ENCODE measurements at places on chromosomes 13 and 19. TPM values are rescaled to one million over a fixed set of nuclear protein-coding genes. Genes with fewer than 3 reads are reported as not detected.

- H3K27ac ChIP-seq = no peak overlapping the region
- H3K27me3 ChIP-seq = no peaks in the 10 kb centered on the region
- DNase-seq = peak; percentile 13
- H3K4me3 ChIP-seq = no peak overlapping the region
- H3K4me1 ChIP-seq = peaks cover 8% of the 10 kb centered on the region
These were observed 36.5 kb downstream of the STARD13 start for GRCh38 chr13:33249066-33249465.

- H3K4me3 ChIP-seq = peak overlapping the region; percentile 95
- peaks cover 35% of the 10 kb centered on the region for H3K36me3 ChIP-seq
- no peaks in the 10 kb centered on the region for H3K27me3 ChIP-seq
- peaks cover 51% of the 10 kb centered on the region for H3K4me1 ChIP-seq
These were observed 1.2 kb upstream of the EEF2 start for GRCh38 chr19:3986260-3987041.

Gene SGCG
- total RNA-seq = 0.15 TPM

DNA sequence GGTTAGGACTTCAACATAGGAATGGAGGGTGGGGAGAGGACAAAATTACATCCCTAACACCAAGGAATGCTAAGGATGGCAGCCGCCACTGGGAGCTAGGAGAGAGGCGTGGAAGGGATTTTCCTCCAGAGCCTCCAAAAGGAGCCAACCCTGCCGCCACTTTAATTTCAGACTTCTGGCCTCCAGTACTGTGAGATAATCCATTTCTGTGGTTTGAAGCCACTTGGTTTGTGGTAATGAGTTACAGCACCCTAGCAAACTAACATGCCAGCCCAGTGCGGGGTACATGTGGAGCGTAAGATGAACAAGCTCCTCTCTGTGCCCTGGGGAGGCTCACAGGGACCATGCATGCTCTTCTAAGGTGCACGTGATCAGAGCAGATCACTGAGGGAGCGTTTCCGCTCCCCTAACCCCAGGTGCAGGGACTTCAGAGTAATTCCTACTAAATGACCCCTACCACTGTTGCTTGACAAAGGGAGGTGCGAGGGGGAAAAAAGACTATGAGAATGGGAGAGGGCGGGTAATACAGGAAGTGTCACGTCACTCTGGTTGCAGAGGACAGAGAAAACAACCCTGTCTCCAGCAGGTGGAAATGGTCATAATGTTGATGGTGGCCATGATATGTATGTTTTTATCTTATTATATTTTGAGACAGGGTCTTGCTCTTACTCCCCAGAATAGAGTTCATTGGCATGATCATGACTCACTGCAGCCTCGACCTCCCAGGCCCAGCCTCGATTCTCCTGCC, 12.0 kb downstream of the FPR1 start:
- H3K27ac ChIP-seq = no peak overlapping the region
- no peaks in the 10 kb centered on the region for H3K27me3 ChIP-seq
- H3K4me1 ChIP-seq = no peaks in the 10 kb centered on the region
- no peak overlapping the region for H3K4me3 ChIP-seq
- no peak for DNase-seq
- H3K36me3 ChIP-seq = no peaks in the 10 kb centered on the region

DNA sequence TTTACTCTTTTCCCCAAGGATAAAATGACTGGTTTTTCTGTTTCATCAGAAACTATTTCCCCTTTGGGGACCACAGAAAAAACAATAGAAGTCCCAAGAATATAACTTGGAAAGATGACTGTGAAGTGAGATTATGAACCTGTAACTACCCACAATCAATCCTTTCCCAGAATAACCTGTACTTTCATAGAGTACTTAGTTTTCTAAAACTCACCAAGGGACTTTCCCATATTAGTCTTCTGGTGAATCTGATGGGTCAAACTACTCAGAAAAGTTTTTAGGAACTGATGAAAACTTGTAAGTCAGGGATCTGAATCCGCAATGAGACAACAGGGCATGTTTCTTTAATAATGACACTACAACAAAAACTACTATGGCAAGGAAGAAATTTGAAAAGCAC, 62.6 kb downstream of the STK24 start:
- no peak for DNase-seq
- no peaks in the 10 kb centered on the region for H3K27me3 ChIP-seq
- no peak overlapping the region for H3K27ac ChIP-seq

DNA sequence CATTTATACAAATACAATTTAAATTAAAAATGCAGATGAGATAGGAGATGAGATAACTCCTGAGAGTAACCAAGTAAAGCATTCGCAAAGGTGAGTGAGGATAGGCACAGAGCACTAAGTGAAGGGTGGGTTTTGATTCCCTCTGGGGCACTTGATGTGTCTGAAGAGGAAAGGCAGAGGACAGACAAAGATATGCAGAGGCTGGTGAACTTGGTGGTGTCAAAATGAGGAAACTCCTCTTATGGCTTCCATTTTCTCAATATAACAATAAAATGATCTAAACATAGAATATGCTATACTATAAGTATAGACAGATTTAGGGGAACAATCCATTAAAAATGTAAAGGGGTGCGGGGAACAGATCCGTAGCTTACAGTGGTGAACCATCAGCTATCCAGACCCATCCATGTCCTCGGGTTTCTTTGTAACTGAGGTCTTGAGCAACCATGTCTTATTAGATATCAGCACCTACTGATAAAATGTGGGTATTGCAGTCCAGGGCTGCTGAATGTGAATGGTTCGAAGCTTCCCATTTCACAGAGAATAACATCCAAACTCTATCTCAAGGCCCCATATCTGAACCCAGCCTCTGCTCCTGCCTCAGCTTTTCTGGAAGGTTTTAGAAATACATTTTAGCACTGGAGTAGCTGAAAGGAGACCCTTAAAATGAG, 73.9 kb upstream of the SLC10A2 start:
- peak; percentile 16 for DNase-seq
- H3K4me3 ChIP-seq = no peak overlapping the region
- no peak overlapping the region for H3K27ac ChIP-seq
- no peaks in the 10 kb centered on the region for H3K4me1 ChIP-seq
- H3K27me3 ChIP-seq = no peaks in the 10 kb centered on the region

DNA sequence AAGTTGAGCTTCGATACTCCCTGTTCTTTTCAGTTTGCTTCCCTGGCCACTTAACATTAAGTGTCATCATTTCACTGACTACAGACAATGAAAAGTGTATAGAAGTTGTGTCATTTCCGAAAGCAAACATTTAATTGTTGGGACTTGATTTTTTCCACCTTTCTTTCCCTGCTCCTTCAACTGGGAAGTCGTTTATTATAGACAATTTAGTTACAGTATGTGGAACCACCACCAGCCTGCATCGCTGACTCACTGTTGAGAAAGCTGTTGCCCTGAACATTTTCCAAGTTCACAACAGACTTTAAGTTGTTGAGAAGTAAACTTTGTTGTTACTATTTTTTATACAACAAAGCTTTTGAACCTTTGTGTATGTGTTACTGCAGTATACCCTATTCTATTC, 788.4 kb upstream of the PRR20A start:
- no peaks in the 10 kb centered on the region for H3K36me3 ChIP-seq
- DNase-seq = no peak
- H3K4me1 ChIP-seq = no peaks in the 10 kb centered on the region
- H3K4me3 ChIP-seq = no peak overlapping the region

- no peaks in the 10 kb centered on the region for H3K36me3 ChIP-seq
- H3K4me3 ChIP-seq = no peak overlapping the region
- DNase-seq = no peak
- H3K27me3 ChIP-seq = no peaks in the 10 kb centered on the region
These were observed 344.4 kb upstream of the PCDH9 start for GRCh38 chr13:67574320-67575233.

GRCh38 chr19:13042443-13043130, 47.3 kb downstream of the NFIX start:
- DNase-seq = no peak
- no peak overlapping the region for H3K27ac ChIP-seq
- no peak overlapping the region for H3K4me3 ChIP-seq
- peaks cover 2% of the 10 kb centered on the region for H3K4me1 ChIP-seq

DNA sequence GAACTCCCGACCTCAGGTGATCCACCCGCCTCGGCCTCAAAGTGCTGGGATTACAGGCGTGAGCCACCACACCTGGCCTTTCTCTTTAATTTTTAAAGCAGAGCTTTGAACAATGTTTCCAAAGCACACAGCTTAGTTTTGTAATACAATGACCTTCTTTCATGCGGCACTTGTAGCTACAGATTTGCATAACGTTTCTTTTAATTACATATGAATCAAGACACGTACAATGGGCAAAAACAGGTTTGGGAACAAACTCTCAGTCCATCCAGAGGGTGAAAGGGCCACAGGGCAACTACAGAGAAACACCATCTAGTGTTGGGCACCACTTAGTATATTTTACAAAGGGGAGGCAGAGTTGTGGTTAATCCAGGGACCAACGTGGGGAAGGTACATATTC, 19.0 kb upstream of the S1PR4 start:
- no peak overlapping the region for H3K27ac ChIP-seq
- H3K4me1 ChIP-seq = peaks cover 21% of the 10 kb centered on the region
- H3K27me3 ChIP-seq = no peaks in the 10 kb centered on the region
- no peak overlapping the region for H3K4me3 ChIP-seq

- H3K27me3 ChIP-seq = no peaks in the 10 kb centered on the region
- H3K36me3 ChIP-seq = no peaks in the 10 kb centered on the region
- H3K4me3 ChIP-seq = no peak overlapping the region
- no peak overlapping the region for H3K27ac ChIP-seq
- no peaks in the 10 kb centered on the region for H3K4me1 ChIP-seq
These were observed 333.6 kb downstream of the DLEU7 start for GRCh38 chr13:50509771-50510441.

- no peak for DNase-seq
- H3K36me3 ChIP-seq = no peaks in the 10 kb centered on the region
- no peaks in the 10 kb centered on the region for H3K27me3 ChIP-seq
- H3K4me3 ChIP-seq = no peak overlapping the region
These were observed 10.3 kb downstream of the GJB6 start for GRCh38 chr13:20221772-20222171.

- H3K36me3 ChIP-seq = no peaks in the 10 kb centered on the region
- H3K27ac ChIP-seq = no peak overlapping the region
- no peak for DNase-seq
These were observed 514 bp upstream of the MCEMP1 start for GRCh38 chr19:7676376-7676775.

Gene GAPDHS
- total RNA-seq = not detected

Gene CDADC1
- 7.6 TPM for total RNA-seq

Gene ZNF570
- not detected for total RNA-seq

- H3K4me1 ChIP-seq = no peaks in the 10 kb centered on the region
- no peaks in the 10 kb centered on the region for H3K36me3 ChIP-seq
- H3K27ac ChIP-seq = no peak overlapping the region
- H3K27me3 ChIP-seq = peaks cover 26% of the 10 kb centered on the region
These were observed 146.0 kb downstream of the OXGR1 start for GRCh38 chr13:96848286-96848685.

- H3K4me1 ChIP-seq = no peaks in the 10 kb centered on the region
- no peak for DNase-seq
- H3K4me3 ChIP-seq = no peak overlapping the region
- no peaks in the 10 kb centered on the region for H3K27me3 ChIP-seq
- H3K36me3 ChIP-seq = no peaks in the 10 kb centered on the region
These were observed 698.2 kb upstream of the SGCG start for GRCh38 chr13:22482496-22483000.

GRCh38 chr19:49795615-49796014, 17.5 kb downstream of the FUZ start:
- no peak overlapping the region for H3K27ac ChIP-seq
- peaks cover 35% of the 10 kb centered on the region for H3K36me3 ChIP-seq

Gene CNN1
- 0.64 TPM for total RNA-seq

DNA sequence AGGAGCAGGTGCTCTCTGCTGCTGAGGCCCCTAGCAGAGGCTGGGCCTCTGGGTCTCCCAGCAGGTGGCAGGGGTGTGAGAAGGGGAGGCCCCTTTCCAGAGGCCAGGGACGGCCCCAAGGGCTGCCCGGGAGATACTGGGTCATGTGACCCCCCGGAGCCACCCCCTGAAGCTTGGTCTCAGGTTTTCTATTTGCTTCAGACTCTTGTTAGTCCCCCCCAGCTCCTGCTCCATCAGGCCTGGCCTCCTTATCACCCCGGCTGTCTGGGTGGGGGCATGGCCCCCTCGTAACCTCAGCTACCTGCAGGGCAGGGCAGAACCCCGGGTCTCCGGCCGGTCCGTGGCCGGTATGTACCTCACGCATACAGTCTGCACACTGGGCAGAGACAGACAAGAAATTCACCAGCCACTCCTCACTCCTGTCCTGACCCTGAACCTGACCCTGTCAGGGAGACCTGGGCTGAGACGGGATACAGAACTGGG, 13.2 kb upstream of the TCF3 start:
- no peak overlapping the region for H3K4me3 ChIP-seq
- peaks cover 6% of the 10 kb centered on the region for H3K4me1 ChIP-seq
- no peak overlapping the region for H3K27ac ChIP-seq
- DNase-seq = no peak
- no peaks in the 10 kb centered on the region for H3K27me3 ChIP-seq
- no peaks in the 10 kb centered on the region for H3K36me3 ChIP-seq

DNA sequence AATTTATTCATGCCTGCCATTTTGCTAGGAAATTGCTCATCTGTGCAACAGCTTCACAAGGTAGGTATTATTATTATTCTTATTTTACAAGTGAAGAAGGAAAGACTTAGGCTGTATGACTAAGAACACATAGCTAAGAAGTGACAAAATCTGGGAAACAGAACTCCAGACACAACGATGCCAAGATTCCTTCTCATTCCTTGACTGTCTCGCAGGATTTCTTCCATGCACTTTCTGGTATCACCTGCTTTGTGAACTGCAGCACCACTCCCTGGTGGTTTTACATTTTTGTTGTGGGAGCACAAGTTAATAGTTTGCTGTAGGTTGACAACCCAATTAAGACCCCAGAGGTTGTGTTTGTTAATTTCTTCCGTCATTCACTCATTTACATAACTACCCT, 188.5 kb downstream of the LACC1 start:
- H3K4me3 ChIP-seq = no peak overlapping the region
- no peak overlapping the region for H3K27ac ChIP-seq
- no peaks in the 10 kb centered on the region for H3K27me3 ChIP-seq
- peaks cover 12% of the 10 kb centered on the region for H3K4me1 ChIP-seq
- no peaks in the 10 kb centered on the region for H3K36me3 ChIP-seq

DNA sequence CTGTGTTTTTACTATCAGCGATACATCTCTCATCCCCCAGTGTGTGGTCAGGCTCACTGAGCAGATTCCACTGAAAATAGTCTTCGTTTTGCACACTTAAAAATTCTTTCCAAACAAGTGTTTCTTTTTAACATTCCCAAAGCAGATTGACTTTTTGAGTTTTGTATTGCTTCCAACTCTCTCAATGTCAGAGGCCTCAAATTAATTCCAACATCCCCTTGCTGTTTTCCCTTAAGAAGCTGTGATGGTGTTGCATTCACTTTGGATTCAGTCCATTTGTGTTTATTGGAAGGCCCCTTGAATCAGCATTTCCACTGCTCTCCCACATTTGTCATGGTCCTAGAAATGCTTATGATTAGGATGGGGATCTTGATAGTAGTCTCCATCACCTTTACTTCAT, 228.7 kb downstream of the KCNRG start:
- no peak overlapping the region for H3K4me3 ChIP-seq
- H3K36me3 ChIP-seq = no peaks in the 10 kb centered on the region
- H3K4me1 ChIP-seq = peaks cover 28% of the 10 kb centered on the region
- no peak for DNase-seq

Gene SYMPK
- 117 TPM for total RNA-seq

Measured in HCT116 (cell line).